ENCODE measurements at places on chromosomes 1 and 21.
A peak's percentile ranks its signal among the peaks of the same experiment; 100 is the strongest.

- DNase-seq, result peak; percentile 92
These were observed 5.1 kb upstream of the VWA1 start for GRCh38 chr1:1430114-1430982.

GRCh38 chr1:116330342-116330652, 42.7 kb upstream of the ATP1A1 start:
- no peak for DNase-seq

DNA sequence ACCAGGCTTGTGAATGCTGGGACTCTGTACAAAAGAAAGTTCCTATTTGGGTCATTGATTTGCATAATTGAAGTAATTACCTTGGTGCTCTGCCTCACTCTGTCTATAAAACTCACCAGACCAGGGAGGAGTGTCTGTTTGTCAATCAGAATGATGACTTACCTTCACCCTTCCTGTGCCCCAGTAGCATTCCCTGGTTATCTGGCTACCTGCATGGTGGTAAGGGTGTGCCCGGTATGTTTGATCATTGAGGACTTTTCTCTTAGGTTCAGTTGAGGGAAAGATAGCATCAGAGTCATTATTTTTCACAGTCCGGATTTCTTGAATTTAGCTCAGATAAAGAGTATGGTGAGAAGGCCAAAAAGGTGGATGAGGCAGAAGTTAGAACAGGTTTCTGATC, 190.0 kb downstream of the BRINP2 start:
- no peak for DNase-seq

DNA sequence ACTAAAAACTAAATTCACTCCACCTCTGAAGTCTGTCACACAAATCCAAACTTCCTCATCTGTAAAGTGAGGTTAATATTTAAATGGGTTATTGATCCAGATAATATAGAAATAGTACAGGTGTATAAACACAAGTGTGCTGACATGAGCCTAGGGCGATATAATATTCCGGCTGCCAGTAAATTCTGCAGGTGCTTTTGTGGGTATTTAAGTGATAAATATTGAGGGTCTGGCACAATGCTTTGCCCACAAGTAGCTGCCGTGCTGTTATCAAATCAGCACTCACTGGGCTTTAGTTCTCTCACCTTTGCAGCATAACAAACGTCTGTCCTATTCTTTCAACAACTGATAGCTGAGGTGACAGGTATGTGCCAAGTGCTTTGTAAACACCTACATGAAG, 7.6 kb downstream of the PABPC4 start:
- no peak for DNase-seq

GRCh38 chr1:68015971-68016370, 34.5 kb downstream of the DIRAS3 start:
- DNase-seq, result no peak

DNA sequence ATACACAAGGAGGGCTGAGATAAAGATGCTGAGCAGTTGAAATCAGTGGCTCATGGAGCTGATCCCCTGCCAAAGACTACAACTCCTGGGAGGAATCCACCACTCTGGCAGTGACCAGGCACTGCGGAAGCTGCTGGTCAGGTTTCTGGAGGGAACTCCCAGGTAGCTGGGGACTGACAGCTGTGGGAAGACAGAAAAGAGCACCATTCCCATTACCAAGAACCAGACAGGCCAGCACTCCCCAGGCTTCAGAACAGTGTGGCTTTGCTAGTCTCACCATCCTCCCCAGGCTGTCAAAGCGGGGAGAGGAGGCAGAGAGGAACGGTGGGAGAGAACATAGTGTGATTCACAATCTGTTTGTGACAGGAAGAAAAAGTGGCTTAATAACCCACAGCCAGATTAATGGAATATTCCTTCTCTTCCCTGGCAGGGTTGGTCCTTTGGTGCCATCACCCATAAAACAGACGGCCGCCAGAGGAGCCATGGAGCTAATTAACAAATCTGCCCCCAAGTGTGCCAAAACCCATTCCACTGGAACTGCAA, 92.1 kb downstream of the MAB21L3 start:
- no peak for DNase-seq

DNA sequence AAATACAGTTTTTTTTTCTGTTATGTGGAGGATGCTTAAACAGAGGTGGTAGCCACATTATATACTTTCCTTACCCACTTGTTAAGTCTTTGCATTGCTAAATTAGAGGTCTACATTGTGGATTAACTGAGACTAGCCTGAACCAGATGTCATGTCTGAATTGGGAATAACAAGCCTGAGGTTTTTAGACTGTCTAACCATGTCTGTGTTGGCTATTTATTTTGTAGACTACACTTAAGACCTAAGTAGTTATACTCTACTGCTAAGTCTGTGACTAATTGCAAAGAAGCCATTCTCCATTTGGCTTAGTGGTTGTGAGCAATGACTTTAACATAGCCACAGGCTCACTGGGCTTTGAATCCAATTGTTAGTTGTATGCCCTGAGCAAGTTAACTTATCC, 45.4 kb downstream of the CDC14A start:
- no peak for DNase-seq

DNA sequence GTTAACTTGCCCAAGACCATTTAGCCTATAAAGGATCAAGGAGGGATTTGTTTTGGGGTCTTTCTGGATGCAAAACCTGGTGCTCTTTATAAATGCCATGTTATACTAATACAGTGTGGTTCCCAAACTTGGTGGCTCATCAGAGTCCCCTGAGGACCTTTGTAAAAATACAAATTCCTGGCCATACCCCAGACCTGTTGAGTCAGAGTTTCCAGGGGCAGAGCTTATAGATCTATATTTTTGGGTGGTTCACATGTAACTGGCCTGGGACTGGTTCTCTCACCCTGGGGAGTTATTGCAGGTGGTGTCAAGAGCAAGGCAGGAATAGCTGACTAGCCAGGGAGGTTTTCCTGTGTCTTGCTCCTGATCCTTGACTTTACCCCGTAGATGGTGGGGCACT, 136.9 kb upstream of the HNRNPU start:
- DNase-seq, result no peak

GRCh38 chr1:183699616-183700160, 46.6 kb upstream of the APOBEC4 start:
- DNase-seq, result no peak

- DNase-seq, result peak; percentile 56
These were observed 146.0 kb downstream of the RERE start for GRCh38 chr1:8671306-8671917.

DNA sequence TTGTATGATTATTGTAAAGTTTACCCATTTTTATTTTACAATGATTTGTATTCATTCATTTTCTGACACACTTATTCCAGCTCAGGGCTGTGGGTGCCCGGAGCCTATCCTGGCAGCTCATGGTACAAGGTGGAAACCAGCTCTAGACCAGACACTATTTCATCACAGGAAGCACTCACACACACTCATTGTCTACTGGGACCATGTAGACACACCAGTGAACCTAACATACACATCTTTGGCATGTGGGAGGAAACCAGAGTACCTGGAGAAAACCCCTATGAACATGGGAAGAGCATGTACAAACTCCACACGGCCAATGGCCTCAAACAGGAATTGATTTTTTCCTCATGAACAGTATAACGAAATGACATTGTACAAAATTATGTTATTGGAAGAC, 2.4 kb downstream of the DTL start:
- no peak for DNase-seq

GRCh38 chr1:217027403-217028080, 304.3 kb upstream of the ESRRG start:
- no peak for DNase-seq

- peak; percentile 31 for DNase-seq
These were observed 815 bp downstream of the STYXL2 start for GRCh38 chr1:167094690-167095089.

DNA sequence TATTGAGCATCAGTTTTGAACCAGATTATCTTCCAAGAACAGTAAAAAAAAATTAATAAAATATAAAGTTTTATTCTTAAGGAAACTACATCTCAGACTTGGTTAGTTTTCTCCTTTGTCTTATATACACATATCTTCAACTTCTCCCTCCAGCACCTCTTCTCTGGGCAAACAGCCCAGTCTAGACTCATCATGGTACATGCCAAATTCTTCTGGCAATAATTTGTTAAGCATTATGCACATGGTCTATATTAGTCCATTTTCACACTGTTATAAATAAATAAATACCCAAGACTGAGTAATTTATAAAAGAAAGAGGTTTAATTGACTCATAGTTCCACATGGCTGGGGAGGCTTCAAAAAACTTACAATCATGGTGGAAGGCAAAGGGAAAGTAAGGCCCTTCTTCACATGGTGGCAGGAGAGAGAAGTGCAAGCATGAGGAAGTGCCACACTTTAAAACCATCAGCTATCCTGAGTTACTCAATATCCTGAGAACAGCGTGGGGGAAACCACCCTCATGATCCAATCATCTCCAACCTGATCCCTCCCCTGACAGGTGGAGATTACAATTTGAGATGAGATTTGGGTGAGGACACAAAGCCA, 108.7 kb upstream of the RNPC3 start:
- no peak for DNase-seq

GRCh38 chr1:31216016-31216415, 23.7 kb downstream of the NKAIN1 start:
- peak; percentile 79 for DNase-seq

DNA sequence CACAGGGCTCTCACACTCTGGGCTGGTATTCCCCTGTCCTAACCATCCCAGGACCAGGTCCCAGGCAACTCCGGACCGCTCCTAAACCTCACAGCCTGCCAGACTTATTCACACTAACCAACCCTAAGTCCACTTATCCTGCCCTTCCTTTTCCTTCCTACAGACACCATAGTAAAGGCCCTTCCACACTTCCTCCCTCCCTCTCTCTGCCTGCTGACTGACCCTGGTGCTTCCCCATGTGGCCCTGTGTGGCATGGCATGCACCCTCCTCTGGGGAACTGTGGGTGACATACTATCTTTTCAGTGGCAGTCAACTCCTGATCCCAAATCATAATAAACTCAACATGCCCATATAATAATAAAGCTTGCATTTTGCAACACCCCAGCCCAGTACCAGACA, 155.1 kb upstream of the DNAH14 start:
- no peak for DNase-seq

GRCh38 chr1:176017722-176018121, 189.4 kb downstream of the COP1 start:
- no peak for DNase-seq

- DNase-seq, result no peak
These were observed 460 bp upstream of the ADORA1 start for GRCh38 chr1:203126866-203127665.

DNA sequence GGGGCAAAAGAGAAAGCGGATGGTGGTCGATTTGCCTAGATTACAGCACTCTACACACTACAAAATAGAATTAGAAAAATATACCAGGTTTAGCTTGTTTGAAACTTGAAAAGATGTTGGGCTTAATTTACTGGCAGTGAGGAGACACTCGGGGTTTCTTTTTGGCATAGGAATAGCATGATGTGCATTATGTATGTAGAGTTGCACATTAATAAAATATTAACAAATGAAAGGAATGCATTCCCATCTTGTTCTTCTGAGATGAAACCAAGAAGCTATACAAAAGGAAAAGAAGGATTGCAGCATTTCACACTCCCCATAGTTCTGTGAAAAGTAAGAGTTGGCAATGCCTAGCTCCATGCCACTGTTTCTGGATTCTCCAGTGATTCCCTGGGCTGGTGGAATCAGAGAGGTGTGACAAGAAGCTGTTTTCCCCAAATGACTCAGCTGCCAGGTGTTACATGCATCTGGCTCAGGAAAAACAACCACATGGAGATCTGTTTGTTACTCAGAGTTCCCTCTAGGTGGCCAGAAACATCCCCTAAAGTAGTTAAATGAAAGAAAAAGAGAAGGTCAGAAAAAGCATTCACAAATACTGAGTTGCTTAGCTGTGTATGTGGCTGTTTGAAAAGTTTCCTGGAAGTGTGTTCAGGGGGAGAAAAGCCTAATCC, 115.6 kb downstream of the UCK2 start:
- no peak for DNase-seq

DNA sequence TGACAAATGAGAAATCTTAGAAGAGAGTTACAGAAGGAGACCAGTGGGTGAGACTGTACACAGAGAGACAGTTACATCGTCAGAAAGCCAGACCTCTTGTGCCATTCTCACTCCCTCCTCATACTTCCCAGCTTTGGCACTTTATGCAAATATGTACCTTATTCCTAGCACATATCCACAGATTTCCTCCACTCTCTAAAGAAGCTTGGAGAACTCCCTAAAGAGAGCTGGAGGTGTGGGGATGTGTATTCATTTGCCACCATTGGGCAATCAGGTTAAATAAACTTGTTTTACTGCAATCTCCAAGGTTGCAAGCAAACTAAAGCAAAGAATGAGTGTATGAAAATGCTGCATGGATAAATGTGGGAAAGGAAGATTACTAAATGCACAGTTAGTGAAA, 380.9 kb upstream of the PRMT6 start:
- DNase-seq, result no peak

DNA sequence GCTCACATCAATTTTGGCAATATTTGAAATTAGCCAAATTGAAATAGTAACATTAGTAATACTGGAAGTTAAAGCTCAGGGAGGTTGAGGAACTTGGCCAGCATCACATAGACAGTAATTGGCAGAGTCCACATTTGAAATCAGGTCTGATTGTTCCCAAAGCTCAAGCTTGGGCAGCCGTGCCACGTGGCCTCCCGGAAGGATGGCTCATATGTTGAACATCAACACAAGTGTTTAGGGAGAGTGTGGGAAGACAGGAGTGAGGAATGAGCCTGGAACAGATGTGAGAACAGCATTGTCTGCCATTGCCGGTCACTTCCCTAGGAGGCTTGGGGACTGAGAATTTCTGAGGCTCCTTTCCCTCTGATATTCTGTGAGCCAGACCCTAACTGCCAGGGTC, 40.2 kb upstream of the RBM15 start:
- DNase-seq, result no peak

DNA sequence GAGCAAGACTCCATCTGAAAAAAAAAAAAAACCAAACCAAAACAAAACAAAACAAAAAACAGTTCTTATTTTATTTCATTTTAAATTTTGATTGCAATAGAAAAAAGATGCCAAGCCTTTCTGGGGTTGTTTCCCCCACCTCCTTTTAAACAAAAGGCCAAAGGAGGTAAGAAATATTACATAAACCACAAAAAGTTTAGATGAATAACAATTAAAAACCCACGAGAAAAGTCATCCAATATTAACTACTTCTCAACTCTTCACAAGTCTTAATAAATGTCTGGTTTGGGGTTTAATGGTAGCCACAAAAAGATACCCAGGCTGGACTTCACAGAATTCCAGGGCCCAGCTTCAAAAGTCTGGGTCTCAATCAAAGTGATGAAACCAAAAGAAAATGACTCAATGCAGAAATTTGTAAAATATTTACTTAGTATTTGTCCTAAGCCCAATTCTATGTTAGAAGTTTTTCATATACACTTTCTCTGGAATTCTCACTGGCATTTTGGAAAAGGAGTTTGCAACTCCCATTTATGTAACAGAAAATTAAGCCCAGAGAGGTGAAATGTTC, 47.0 kb upstream of the SDC3 start:
- no peak for DNase-seq

- peak; percentile 75 for DNase-seq
These were observed 211.6 kb downstream of the LMX1A start for GRCh38 chr1:165144757-165145397.

DNA sequence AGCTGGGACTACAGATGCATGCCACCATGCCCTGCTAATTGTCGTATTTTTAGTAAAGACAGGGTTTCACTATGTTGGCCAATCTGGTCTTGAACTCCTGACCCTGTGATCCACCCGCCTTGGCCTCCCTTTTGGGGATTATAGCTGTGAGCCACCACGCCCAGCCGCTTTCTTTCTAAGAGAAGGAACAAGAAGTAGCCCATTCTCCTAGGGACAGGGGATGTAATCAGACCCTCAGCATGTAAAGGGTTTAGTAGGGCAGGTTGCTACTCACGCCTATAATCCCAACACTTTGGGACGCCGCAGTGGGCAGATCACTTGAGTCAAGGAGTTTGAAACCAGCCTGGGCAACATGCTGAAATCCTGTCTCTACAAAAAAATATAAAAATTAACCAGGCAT, 189.7 kb downstream of the TOMM20 start:
- DNase-seq, result no peak
